ENCODE measurements at places on chromosomes 16 and 17.

- no peak for DNase-seq
These were observed 24.1 kb downstream of the SERPINF1 start for GRCh38 chr17:1785930-1786329.

- no peak for DNase-seq
These were observed 55.7 kb downstream of the GOSR1 start for GRCh38 chr17:30532871-30533270.

DNA sequence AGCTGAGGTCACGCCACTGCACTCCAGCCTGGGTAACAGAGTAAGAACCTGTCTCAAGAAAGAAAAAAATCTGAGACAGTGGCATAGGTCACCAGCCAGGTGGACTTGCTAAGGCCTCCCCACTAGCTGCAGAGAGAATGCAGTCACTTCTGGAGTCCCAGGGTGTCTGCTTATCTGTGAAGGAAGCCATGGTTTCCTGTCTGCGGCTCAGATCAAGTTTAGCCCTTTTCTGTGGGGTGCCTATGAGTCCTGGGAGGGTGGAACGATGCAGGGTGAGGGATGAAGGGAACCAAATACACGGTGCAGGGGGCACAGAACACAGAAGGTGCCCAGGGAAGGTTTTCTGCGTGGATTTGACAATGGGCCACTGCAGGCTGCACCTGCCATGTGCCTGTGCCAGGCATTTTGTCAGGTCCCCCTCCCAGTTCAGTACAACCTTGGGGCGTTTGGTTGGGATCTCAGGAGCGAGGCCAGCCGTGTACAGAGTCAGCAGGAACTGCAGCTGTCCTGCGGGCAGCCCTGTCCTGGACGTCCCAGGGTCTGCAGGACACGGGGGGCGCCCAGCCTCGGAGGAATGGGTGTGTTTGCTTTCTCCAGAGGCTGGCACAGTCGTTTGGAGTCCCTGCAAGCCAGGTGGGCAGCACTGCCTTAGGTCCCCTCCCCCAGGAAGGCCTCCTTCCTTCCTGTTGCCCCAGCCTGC, 41.8 kb downstream of the RAB11FIP4 start:
- no peak for DNase-seq

- no peak for DNase-seq
These were observed 9.2 kb upstream of the GLIS2 start for GRCh38 chr16:4306470-4307214.

GRCh38 chr17:81272616-81273015, 22.5 kb downstream of the SLC38A10 start:
- no peak for DNase-seq

DNA sequence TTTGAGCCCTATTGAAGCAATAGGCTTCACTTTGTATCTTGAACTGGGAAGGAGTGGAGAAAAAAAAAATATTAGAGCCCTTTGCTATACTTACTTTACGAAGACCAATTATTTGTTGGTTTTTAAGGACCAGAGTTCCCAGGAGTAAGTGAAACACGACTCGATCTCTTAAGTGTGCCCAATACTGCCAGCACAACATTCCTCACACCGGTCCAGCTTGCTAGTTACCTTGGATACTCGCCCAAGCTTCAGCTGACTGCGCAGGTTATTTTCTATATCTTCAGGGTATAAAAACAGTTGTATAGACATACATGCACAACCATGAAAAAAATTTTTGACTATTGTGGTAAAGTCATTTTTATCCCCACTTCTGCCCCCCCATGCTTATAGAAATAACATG, 72.1 kb downstream of the RPTOR start:
- no peak for DNase-seq

GRCh38 chr16:27293343-27293742, 20.4 kb upstream of the IL4R start:
- no peak for DNase-seq

GRCh38 chr16:74216319-74216718, 80.3 kb upstream of the PSMD7 start:
- no peak for DNase-seq

GRCh38 chr17:77434136-77435114, 293.7 kb downstream of the SEC14L1 start:
- DNase-seq, result no peak

DNA sequence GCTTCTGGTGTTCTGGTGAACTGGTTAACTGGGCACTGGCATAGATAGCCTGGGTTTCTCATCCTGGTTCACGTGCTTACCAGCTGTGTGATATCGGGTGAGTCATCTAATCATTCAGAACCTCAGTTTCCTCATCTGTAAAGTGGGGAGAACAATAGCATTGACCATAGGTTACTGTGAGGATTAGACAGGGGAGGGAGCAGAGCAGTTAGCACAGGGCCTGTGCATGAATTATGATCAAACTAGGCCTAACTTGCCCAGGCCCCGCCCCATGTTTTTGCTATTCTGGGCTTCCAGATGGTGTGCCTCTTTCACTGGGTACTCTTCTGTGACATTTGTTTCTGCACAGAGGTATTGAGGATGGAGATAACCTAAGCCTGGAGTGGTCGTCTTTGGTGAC, 4.6 kb upstream of the KLHL36 start:
- DNase-seq, result no peak

DNA sequence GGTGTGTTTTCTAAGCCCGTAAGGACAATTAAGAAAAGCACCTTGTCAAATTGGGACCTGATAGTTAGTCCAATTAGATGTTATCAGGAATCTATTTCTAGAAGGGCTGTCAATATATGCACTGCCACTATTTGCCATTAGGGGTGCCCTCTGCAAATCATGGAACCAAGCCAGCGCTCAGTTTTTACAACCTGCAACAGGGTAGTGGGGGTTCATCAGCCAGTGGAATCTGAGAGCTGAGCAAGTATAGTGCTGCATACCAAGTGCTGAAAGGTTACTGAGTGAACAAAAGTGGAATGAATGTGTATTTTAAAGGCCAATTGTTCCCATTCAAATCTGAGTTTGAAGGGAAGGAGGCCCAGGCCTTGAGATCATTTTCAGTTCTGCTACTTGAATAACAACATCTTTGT, 10.4 kb downstream of the PRR11 start:
- peak; percentile 66 for DNase-seq

GRCh38 chr16:56591377-56592060, 2.2 kb downstream of the MT3 start:
- DNase-seq, result peak; percentile 64

GRCh38 chr17:81542431-81543338, 9.5 kb downstream of the FAAP100 start:
- no peak for DNase-seq

DNA sequence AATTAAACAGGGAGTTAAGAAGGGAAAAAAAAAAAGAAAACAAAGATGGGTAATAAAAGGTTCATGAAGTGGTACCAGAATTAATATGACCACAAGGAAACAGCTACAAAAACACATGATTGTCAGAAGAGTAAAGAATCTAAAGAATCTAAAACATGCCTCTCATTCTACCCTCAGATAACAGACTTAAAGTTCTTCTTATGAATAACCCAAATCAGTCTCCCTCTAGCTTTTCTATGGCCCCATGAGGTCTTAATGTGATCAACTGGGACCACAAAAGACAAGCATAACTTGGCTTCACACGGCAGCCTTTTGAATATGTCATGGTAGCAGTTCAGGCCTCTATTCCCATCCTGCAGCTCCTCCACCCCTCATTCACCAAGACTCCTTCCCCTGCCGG, 6.9 kb downstream of the MYH10 start:
- DNase-seq, result no peak

DNA sequence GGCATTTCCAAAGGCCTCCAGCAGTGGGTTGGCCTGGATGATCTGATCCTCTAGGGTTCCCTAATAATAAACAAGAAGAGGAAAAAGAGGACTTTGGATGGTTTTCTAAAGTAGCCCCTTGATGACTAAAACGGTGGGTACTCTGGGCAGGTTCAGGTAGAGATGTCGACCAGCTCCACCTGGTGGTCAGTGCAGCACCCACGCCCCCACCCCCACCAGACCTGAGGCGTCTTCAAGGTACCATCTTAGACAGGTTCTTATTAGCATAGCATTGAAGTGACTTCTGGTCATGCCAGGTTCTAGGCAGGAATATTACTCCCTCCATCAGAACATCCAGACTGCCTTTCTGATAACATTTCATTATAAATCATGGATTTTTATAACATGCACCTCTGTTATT, 15.0 kb downstream of the MYH13 start:
- no peak for DNase-seq

DNA sequence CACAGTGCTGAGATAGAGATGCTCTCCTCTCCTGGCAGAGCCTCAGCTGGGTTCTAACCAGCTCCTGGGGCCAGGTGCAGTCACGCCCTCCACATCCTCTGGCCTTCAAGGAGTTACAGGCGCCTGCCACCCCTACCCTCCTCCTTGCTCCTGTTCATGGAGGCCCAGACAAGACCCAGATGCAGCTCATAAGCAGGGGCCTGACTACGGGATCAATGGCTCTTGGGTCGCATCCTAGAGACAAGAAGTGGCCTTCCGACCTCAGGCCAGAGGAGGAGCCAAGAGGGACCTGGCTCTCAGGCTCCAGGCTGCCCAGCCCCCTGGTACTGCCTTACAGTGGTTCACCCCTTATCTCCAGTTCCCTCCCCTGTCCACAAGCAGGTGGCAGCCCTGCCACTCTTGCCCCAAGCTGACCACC, 23.0 kb downstream of the ARHGAP27 start:
- DNase-seq, result no peak

- no peak for DNase-seq
These were observed 83.7 kb upstream of the CRHR1 start for GRCh38 chr17:45700171-45701090.

- no peak for DNase-seq
These were observed 47.9 kb downstream of the SNX29 start for GRCh38 chr16:12024429-12024828.

- no peak for DNase-seq
These were observed 8.8 kb downstream of the TMEM170A start for GRCh38 chr16:75455677-75456076.

DNA sequence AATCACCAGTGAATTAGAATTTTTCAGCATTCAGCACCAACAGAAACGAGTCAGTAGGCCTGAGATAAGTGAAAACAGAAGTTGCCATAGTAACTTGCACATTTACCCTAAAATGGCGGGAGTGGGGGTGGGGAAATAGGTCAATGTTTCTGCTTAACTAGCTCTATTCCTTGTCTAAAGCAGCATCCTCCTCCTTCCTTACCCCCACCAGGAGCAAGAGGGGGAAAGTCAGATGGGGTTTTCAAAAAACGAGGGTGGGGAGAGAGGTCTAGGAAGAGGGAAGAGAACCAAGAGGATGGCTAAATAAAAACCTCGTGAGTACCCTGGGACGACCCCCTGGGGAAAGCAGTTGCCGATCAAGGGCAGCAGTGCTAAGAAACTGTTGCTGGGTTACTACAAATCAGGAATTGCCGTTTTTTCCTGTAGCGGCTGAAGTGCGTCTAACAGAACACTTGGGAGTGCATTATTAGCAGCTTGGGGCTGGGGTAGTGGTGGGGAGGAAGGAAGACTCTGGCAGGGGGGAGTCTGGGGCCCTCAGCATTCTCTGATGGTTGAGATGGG, 34.4 kb upstream of the MNT start:
- DNase-seq, result no peak

DNA sequence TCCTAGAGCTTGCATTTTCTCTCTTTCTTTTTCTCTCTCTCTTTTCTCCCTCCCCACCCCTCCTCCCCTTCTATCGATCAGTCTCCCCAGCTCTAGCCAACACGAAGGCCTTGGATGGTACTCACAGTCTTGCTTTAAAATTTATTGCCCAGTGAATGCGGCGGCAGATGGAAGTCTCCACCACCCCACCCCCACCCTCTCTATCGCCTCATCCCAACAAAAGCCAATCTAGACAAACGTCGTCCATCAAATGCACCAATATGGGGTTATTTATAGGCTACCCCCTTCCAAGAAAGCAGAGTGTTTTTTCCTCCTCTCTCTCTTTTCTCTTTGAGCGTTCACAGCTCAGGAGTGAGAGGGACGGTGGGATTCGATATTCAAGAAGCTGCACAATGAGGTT, 10.5 kb upstream of the NGFR start:
- no peak for DNase-seq

DNA sequence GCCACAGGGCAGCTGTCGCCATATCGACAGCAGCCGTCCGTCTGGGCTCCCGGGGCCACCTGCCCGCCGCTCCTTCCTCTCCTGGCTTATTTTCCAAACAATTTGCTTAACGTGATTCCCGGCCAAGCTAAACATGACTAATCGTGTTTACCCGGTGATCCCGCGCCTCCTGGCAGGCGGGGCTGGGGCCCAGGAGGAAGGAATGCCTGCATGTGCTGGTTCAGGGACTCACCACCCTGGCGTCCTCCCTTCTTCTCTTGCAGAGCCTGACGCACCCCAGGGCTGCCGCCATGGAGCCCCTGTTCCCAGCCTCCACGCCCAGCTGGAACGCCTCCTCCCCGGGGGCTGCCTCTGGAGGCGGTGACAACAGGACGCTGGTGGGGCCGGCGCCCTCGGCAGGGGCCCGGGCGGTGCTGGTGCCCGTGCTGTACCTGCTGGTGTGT, 6.1 kb downstream of the SSTR5 start:
- no peak for DNase-seq

DNA sequence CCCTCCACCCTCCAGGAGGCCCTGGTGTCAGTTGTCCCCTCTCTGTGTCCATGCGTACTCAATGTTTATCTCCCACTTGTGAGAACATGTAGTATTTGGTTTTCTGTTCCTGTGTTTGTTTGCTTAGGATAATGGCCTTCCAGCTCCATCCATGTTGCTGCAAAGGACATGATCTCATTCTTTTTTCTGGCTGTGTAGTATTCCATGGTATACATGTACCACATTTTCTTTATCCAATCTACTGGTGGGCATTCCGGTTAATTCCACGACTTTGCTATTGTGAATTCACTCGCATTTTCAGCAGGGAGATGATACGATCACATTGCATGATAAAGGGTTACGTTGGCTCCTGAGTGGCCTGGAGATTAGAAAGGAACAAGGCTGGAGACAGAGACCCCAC, 286.2 kb downstream of the FOXL1 start:
- no peak for DNase-seq

- no peak for DNase-seq
These were observed 138.8 kb downstream of the MRM1 start for GRCh38 chr17:36740157-36740556.

DNA sequence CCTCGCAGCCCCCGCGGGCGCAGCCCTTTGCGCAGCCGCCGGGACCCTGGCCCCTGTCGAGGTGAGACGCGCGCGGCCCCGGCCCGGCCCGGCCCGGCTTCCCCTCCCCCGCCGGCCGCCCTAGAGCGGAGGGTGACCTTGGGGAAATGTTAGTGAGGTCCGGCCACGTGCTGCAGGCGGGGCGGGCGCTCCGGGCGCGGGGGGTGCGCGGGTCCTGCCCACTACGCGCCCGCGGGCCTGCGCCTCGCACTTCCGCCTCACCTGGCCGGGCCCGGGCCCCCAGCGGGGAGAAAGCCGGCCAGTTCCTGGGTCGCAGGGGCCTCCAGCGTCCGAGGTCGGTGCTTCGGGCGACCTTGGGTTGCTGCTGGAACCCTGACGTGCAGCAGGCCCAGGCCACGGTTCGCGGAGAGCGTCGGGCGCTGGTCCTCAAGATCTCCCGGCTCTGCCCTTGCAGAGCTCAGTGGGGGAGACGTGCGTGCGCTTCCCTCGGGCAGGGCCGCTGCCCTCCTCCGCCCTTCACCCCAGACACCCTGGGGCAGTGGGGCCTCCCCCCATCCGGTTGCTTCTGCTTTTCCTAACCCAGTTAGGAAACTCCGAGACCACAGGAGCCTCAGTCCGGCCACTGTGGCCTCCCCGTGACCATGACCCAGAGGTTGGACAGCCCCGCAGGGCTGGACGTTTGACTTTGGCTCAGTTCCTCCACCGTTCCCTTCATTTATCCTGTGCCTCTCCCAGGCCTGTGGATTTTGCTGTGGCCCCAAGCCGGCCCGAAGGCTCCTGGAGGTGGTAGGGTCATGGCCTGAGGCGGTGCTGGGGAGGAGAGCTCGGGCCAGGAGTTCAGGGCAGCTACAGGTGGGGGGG, 791 bp downstream of the MCRIP2 start:
- peak; percentile 85 for DNase-seq

GRCh38 chr16:84459533-84459894, 44.9 kb downstream of the MEAK7 start:
- no peak for DNase-seq
